ENCODE measurements at places on chromosomes 4 and X.
A peak's percentile ranks its signal among the peaks of the same experiment; 100 is the strongest.

GRCh38 chr4:2071252-2071911, 12.3 kb downstream of the NAT8L start:
- DNase-seq = no peak

GRCh38 chr4:156763511-156763910, 208.1 kb downstream of the PDGFC start:
- no peak for DNase-seq

DNA sequence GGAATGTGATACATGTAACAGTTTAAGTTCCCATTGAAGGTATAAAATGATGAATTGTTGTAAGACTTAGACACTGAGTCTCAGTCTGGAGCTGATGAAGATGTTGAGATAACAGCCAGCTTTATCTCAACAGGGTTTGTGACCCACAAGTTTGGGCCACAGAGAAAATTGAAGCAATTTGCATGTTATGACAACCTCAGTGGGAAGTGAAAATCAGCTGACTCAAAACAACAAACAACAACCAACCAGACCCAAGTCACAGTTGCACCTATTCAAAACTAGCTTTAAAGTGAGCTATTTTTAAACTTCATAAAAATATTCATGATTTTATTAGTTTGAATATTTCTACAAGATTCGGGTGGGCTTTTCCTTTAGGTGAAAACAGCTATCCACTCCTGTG, 8.0 kb downstream of the SFRP2 start:
- DNase-seq = no peak

DNA sequence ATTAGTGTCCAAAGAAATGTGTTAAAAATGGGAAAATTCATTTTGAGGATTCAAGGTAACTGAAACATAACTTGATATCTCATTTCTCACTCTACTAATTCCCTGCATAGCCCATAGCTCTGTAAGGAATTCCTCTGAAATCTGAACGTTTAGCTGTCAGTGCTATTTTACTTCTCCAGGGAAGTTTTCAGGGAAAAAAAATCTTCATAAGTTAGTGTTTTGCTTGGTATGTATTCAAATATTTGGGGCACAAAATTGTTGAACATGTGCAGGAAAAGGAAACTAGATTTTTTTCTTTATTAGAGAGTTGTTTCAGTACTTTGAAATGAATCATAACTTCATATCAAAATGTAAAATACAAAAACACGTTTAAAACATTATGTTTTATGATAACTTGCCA, 891.4 kb downstream of the CENPC start:
- no peak for DNase-seq

DNA sequence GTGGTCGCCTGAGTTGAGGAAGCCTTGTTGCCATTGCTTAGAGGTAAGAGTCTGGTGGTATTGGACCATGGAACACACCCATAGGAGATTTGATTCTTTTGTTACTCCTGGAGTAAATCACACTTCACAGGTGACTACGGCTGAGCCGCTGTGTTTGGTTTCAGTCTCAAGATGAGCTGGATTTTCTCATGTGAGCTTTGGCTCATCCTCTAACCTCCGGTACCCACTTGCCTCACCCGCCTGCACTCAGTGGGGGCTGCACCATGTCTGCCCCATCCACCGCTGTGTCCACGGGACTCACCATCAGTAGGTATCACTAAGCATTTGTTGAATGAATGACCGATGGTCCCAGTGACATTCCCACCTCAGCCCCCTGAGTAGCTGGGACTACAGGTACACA, 52.7 kb downstream of the HTT-AS start:
- DNase-seq = no peak

GRCh38 chr4:173529477-173530325, at the start of gene HAND2:
Gene HAND2 (minus strand): TSS chr4:173530229. CDS start chr4:173529289, 940 bp downstream.
- DNase-seq = no peak

- DNase-seq = peak; percentile 79
These were observed 69.0 kb downstream of the HPRT1 start for GRCh38 chrX:134528960-134529359.

GRCh38 chrX:129693354-129693753, 38.6 kb upstream of the APLN start:
- DNase-seq = no peak

DNA sequence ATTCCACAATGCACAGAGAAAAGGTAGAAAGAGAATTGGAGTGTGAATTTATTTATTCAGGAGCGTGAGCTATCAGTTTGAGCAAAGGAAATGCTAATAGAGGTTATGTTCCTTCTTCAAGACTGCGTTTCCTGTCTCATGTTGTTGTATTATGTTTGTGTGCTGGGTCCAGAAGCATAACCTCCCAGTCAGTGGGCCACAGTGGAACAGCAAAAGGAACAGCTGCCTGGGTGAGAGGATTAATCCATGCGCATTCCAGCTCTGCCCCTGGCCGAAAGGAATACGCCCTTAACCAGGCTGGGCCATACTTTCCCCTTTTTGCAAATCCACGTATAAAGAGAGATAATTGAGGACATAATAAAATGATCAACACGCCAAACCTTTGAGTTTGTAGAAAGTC, 32.4 kb upstream of the ARX start:
- no peak for DNase-seq

Data from vagina (tissue), 2 donors.